Stimulated activated CD4-positive, alpha-beta T cell treated with anti-CD3 and anti-CD28 coated beads, TNF-alpha, amount 100 ng/mL, for 24 hours (primary cell): ENCODE measurements at places on chromosomes 7 and 10.

DNA sequence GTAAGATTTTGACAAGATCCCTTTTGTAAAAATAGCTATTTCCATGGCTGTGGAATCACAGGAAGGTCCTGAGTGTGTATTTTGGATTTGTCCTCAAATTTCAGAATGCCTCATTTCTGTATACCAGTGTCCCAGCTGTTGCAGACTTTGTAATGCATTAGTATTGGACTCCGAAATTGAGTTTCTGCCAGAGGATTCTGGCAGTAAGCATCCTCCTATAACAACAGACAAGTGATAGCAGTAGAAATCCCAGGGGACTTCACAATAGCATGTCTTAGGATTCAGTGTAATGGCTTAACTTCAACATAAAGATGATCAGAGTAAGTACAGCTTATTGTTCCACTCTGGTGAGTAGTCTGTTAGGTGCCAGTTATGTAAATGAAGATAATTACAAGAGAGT lies 104.6 kb downstream of the FOXP2 start:
- no peak for DNase-seq

- no peak for DNase-seq
Observed at GRCh38 chr10:103265717-103266329, 11.1 kb upstream of the INA start.

- DNase-seq: no peak
Observed at GRCh38 chr7:87361320-87361719, 15.9 kb downstream of the CROT start.

DNA sequence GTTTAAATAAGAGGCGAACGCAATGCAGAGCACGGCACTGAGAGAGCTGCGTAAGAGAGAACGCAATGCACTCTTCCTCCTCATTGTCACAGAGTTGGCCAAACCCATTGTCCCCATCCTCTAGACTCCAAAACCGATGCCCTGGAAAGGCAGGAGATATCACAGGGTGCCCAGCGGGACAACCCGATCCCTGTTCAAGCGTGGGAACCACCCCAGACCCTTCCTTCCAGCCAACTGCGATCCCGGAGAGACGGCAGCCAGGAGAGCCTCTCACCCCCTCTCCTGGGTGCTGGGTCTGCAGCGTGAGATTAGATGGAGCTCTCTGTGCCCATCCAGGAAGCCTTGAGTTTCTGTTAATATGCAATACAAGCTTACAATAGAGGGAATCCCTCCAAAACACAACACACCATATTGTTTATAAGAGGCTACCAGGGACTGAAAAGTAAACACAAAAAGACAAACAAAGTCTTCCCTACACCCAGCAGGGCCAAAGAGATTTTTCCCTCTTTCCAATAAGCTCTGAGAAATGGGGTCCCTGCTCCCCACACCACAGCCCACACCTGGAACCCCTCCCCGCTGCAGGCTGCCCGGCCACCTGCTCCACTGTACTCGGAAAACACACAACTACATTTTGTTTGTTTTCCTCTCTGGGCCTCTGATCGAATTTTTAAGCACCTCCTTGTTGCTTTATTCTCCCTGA lies 187.6 kb downstream of the ADARB2 start:
- no peak for DNase-seq

DNA sequence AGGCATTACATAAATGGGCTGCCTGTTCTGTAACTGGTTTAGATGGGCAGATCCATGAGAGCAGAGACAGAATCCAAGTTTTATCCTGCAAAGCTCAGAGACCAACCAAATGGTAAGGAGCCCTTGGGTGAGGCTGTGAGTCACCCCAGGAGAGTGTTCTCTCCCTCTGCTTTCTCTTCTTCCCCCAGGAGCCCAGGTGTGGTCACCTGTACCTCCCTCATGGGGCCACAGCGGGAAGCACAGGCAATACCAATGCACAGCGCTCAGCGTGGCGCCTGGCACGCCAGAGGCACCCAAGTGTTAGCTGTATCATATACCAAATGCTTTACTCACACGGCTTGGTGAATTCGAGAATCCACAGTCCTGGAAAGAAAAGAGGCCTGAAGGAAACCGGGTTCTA lies 39.4 kb downstream of the CTBP2 start:
- DNase-seq: no peak
